NCI-H1930 (cell line): ENCODE measurements at places on chromosomes 11 and 22.

DNA sequence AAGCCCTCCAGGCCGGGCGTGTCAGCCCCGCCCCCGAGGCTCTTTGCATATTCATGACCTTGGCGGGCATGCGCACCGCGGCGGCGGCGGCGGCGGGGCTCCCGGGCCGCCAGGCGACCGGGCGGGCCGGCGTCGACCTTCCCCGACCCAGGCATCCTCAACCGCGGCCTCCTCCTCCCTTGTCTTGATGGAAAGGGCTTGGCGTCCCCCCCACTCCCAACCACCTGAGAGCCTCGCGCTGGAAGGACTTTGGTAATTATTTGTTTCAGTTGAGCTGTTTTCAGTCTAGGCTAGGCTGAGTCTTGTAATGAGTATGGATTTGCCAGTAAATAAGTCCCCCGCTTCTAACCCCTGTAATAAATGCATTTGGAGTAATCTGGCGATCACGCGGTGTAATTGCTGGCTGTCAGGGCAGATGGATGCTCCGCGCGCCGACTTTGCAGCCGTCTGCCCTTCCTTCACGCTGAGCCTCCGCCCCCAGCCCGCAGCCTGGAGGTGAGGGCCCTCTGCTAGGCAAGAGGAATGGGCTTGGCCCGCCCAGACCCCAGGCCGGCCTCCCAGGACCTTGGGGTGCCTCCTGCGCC lies 25.2 kb downstream of the FLRT1 start:
- no peak for DNase-seq

- DNase-seq: peak; percentile 65
Observed at GRCh38 chr22:45268167-45268957, 16.4 kb upstream of the UPK3A start.

DNA sequence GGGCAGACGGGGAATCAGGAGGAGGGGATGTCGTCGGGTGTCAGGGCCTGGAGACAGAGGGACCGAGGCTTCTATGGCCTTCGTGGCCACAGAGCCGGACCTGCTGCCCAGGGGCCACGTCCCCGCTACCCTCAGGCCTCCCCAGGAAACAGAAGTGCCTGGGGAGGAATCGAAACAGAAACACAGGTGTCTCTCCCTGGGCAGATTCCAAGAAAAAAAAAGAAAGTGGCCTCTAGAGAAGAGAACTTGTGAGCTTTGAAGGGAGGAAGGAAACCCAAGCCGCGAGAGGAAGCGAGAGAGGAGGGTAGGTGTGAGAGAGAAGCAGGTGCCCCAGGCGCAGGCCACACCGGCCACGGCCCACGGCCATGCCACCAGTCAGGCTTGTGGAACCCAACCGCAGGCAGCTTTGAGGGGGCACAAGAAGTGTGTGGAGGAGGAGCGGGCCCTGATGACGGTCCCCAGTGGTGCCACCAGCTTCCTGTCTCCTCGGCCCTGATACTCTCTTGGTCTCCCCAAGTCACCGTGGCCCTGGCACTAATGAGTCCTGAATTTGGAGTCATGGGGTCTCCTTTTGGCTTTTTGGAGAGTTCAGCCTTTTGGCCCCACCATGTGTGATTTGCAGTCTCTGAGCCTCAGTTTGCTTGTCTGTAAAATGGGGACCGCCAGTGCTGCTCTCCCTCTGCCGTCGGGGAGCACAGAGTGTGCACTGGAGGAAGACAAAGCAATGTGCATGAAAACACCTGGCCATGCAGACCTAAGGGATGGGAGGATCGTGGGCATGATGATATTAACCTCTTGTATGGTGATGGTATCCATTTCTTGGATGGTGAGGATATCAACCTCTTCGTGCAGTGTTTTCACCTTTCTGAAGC lies 25.2 kb downstream of the LIF start:
- no peak for DNase-seq

- DNase-seq: no peak
Observed at GRCh38 chr11:77821349-77821851, 456 bp downstream of the AAMDC start.

- no peak for DNase-seq
Observed at GRCh38 chr11:45409587-45409986, 123.4 kb upstream of the SYT13 start.

DNA sequence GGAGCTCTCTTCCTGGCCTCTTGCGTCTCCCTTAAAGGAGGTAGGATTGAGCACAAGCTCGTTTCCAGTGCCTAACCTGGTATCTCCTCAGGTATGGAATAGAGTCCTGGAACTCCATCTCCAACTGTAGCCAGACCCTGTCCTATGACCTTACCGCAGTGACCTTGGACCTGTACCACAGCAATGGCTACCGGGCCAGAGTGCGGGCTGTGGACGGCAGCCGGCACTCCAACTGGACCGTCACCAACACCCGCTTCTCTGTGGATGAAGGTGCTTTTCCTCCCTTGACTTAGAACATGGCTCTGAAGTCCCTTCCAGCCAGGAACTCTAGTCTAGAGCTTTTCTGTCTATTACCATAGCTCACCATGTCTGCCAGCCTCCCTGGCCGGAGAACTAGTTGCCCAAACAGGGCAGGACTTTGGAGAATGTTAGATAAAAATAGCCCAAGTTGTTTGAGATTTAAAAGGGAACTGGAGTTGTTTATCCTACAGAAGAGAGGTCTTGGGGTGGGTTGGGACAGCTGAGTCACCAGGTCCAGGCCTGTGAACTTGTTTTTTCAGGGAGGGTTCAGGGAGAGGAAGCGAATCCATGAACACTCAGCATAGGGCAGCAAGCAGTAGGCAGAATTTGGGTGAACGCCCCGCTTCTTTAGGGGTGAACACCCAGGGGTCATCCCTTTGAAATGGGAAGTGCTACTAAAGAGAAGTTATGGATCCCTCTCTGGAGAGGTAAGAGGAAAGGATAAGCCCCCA lies 3.3 kb downstream of the IL10RA start:
- no peak for DNase-seq
